OCI-M1 (cell line): ENCODE measurements at places on chromosomes 11 and 22.

- no peak for DNase-seq
These were observed 16.5 kb downstream of the SIAE start for GRCh38 chr11:124656774-124657630.

DNA sequence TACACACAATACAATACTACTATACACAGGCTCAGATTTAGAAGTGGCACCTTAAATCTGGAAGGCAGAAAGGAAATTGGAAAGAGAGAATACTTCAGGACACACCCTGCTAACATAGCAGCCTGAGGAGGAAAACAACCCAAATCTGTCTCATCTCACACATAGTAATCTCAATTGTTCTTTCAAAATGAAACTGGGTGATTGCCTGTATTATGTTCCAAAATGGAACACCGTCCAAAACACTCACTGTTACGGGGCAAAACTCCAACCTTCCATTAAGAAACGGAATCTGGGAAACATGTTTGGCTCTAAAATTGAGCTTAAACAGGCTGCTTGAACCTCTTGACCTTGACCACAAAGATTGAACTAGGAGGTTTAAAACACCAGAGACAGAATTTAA lies 572.6 kb downstream of the OPCML start:
- DNase-seq = no peak

- no peak for DNase-seq
These were observed 600.6 kb downstream of the BUD13 start for GRCh38 chr11:116172156-116172555.

DNA sequence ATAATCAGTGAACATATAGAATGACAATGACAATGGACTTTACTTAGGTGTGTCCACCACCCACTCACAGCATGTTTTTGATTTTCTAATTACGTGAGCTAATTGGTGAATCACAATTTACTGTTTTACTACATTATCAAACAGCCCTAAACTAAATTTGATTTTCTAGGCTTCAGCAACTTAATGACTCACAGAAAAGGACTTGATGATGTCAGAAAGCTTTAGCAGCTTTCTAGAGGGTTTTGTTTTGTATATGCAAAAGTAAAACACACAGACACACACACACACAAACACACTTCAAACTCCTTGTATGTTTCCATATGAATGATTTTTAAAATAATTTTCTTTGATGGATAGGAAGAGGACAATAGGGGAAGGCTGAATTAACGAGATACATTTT lies 878.6 kb upstream of the CCDC90B start:
- no peak for DNase-seq
